Activated T-helper 1 cell treated with anti-CD3 and anti-CD28 coated beads, Interleukin-2, amount 50 U/mL, for 16 hours (primary cell): ENCODE measurements at places on chromosomes 3 and 15.

DNA sequence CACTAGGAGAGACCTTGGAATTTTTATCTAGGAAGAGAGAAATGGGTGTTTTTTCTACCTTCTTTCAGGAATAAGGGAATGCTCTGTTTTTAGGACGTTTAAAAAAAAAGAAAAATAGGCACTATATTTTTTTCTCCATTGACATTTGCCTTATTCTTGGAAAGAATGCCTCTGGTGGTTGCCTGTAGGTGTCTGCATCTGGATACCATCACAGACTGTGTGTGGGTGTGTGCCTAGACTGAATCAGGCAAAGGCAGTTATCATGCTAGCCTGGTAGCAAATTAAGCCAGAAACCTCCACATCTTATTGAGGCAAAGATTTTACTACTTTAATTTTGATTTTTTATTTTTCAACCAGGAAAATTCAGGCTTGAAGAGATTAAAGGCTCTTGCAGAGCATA is 513.6 kb upstream of the KCNMB2 start:
- no peak for DNase-seq

DNA sequence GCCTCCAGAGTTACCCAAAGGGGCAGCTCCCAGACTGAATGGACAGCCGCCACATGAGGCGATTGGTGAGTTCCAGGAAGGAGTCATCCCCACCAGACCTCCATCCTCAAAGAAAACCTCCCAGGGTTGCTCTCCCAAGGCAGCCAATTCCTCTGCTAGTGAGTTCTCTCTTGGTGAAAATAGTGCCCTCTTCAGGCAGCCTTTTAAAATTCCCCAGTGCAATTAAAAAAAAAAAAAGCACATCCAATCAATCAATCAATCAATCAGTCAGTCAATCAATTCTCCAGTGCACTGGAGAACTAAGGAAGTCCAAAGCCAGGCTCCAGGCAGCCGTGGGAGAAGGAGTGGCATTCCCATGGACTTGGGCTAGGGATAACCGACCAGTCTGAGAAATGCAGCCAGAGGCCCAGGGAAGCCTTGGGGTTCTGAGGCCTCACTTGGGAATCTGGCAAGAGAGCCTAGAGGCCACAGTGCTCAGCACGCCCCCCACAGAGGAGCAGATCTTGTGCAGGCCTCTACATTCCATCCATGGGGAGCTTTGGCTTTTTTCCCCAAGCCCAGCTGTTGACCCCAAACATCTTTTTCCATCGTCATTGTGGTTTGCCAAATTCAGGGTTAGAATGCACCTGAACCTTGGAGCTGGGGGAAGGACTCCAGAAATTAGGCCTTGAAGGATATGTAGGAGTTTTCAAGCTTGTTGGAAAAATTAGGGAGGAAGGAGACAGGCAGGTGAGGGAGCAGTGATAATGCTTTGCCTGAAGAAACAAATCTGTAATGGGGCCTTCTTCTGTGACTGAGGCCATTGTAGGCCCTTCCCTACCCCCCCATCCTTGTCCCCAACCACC is 4.8 kb downstream of the PAQR5 start:
- DNase-seq: no peak

DNA sequence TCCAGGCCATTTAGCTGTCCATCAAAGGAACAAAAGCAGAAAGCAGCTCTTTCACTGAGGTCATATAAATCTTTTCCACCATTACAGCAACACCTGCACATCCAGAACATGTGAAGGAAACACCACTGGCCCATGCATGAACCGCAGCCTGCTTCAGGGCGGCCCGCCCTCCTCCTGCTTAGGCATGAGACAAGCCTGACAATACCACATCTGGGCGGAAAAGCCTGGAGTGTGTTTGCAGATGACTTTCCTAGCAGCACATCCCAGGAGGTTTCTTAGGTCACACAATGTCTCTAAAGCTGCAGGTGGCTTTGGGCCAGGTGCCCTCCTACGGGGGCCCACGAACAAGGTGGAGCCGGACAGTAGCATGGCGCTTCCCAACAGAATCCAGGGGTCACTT is 19.6 kb downstream of the CYFIP1 start:
- no peak for DNase-seq

GRCh38 chr15:90072978-90073640 is 29.2 kb downstream of the IDH2 start:
- DNase-seq: no peak

DNA sequence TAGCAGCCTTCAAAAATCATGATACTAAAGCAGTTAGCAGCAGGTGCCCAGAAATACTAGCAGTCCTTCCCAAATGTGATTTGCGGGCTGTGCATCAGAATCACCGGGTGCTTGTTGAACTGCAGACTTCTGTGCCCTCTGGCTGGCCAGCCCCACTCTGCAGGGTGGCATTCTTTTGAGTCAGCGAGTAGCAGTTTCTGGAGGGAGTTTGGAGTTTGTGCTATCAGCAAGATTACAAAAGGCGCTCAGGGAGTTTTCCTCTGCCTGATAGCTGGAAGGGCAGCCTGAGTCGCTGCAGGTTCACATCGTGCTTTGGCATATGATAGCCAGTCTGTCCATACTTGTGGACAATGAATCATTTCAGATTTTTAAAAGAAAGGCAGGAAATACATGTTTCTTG is 57.6 kb downstream of the CLDN11 start:
- no peak for DNase-seq

- DNase-seq: no peak
Observed at GRCh38 chr3:24224666-24225384, 269.8 kb downstream of the THRB start.

- no peak for DNase-seq
Observed at GRCh38 chr3:171066206-171066605, 39.7 kb upstream of the SLC2A2 start.
